ENCODE measurements at places on chromosomes 3 and 15.

DNA sequence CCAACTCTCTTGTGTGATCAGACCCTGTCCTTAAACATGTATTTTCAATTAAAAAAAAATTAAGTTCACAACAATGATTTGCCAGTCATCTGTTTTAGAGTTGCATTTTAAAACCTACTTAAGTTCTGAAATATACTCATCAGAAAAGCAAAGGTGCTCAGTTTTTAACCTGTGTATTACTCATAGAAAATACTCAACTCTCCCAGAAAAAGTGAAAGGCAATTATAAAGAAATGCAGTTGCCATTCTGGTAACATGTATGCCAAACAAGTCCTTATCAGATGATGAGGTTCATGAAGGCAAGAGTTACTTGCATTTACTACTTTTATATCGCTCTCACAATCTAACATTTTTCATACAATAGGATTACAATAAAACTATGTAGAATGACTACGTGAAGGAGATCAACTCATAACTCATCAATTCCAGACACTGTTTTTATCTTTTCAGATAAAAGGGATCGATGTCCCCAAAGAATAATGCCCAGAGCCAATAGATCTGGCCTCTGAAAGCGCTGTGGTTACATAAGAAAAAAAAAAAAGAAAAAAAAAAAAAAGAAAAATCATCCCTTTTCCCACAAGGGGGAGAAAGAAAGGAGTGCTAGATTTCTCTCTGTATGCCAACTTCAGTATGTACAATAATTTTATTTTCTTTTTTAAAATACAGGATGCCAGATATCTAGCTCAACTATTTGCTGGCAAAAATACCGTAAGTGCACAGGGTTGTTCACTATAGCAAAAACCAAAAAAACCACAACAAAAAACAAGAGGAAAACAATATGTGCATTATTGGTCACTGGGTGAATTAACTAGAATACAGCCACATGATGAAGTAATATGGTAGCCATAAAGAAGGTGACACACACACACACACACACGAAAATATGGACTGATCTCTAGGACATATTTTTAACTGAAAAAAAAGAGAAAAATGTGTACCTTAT lies 137.4 kb downstream of the NR1I2 start:
- DNase-seq: no peak

DNA sequence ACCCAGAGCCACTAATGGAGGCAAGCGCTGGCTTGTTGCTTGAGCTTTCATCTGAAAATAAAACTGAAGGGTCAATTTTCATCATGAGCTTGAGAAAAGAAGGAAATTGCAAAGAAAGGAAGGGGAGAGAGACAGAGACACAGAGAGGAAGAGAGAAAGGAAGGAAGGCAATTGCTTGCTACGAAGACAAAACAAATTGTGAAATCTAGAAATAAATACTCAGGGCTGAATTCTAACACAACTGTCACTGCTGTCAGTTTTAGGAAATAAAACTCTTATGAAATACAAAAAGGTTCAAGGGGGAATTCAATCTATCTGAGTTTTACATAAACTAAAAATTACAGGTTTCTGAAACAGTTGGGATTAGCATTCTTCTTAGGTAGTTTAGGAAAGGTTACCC lies 36.7 kb downstream of the FOXP1 start:
- DNase-seq: no peak

DNA sequence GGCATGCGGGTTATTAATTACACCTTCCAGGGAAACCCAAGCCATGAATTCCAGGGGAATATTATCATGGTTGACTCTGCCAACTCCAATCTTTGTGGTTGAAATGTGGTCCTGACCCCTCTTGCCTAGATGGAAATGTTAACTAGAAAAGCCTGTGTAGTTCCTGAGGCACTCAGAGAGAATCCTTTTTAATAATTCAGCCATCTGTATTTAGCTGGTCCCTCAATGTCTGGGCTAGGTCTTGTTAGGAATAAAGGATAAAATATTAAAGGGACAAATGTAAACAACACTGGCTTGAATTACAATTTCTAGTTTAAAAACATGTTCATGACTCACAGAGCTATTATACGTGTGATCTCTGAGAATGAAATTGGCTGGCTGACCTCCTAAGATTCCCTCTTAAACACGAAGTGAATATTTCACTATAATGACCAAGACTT lies 435.2 kb upstream of the SUCLG2 start:
- no peak for DNase-seq

GRCh38 chr3:140068494-140069017 lies 133.6 kb downstream of the CLSTN2 start:
- DNase-seq: no peak

DNA sequence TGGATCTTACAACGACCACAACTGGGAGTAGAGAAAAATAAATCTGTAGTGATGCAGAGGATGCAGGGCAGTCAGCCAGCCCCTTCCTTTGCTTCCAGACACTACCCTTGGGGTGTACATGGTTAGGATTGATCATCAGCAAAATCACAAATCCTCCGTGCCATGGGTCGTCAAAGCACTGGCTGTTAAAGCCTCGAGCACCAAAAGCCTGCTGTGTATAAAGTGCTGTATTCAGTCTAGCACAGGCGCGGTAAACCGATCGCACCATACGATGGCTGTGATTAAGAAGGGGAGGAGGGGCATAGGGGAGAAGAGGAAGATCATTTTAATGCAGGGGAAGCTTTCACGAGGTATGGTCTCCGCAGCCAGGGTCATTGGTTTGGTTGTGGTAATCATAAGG lies 305.2 kb downstream of the LRTM1 start:
- DNase-seq: no peak

- no peak for DNase-seq
These were observed 230.8 kb upstream of the GPR149 start for GRCh38 chr3:154660811-154661210.

DNA sequence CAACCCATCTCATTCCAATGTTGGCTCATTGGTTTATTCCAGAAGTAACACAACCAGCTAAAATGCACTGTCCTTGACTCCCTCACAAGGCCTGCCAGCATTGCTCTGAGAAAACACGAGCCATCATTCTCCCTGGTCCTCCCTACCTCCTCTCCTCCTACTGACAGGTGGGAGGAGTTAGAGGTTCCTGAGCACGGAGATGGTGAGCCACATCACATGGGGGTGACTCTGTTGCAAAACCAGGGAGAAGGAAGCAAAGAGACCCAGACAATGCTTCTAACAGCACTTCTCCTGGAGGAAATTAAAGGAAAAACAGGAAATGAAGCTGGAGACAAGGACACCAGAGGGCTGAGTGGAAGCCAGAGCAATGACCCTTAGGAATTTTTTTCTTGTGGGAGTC lies 667.4 kb downstream of the NTRK3 start:
- no peak for DNase-seq

- DNase-seq: no peak
These were observed 146.9 kb downstream of the BBX start for GRCh38 chr3:107669669-107670068.

DNA sequence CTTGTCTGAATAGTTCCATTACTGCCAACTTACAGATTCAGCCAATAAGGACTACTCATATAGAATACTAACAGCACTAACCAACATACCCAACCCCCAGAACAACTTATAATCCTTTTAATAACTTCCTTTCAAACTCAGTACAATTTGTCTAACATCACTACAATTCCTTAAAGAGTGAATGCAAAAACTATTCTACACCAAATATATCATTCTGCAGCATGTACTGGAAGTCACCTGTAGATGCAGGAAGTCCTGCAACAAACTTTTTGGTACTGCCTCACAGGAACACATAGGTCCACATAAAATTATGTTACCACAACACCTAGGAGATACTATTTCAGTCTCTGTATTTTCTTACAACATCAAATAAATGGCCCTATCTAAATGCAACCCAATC lies 2.1 kb downstream of the CCNL1 start:
- no peak for DNase-seq

- DNase-seq: no peak
These were observed 13.4 kb downstream of the SEC62 start for GRCh38 chr3:169980055-169980454.

DNA sequence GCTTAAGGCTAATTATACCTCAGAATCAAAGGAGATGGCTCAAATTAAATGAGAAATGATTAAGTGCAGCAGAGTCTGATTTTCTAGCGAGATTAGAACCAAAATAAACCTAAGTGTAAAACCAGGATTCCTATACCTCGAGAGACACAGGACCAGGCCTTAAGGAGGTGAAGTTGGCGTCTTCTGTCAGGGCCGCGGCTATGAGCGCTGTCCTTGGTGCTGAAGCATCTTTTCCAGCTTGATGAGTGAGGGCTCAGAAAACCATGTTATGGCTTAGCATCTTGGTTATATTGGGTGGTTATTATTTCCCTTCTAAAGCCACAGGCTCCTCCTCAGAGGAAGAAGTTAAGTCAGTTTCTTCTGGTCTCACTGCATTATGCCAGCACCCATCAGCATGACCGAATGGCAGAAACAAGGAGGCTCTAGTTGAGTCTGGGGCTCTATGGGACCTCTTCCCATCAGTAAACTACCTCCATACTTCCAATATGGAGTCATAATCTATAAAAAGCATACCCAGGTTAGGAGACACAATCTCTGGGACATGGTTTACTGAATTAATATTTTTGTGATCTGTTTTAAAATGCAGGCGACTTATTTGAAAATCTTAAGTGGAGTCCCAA lies 120.1 kb upstream of the NMNAT3 start:
- no peak for DNase-seq

DNA sequence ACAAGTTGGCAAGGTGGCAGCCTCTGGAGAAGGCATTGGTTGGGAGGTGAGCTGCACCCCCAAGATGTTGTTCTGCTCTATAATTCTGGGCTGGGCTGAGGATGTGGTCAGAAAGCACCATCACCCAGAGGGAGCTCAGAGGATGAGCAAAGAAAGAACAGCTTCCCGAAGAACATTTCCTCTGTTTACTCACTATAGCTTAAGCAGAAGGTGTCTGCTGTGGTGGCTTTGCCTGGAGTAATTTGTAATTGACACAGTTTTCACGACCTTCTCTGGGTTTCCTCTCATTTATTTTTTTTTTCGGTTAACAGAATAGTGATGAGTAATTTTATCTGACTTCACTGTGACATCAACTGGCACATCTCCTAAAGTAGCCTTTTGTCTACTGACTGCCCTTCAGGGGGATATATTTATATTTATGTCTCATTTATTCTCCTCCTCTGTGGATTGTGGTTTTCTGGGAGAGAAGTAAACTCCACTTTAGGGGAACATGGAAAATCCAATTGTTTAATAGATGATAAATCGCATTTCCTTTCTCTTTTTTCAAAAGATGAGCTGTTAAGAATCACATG lies 49.5 kb upstream of the ABHD17C start:
- no peak for DNase-seq

DNA sequence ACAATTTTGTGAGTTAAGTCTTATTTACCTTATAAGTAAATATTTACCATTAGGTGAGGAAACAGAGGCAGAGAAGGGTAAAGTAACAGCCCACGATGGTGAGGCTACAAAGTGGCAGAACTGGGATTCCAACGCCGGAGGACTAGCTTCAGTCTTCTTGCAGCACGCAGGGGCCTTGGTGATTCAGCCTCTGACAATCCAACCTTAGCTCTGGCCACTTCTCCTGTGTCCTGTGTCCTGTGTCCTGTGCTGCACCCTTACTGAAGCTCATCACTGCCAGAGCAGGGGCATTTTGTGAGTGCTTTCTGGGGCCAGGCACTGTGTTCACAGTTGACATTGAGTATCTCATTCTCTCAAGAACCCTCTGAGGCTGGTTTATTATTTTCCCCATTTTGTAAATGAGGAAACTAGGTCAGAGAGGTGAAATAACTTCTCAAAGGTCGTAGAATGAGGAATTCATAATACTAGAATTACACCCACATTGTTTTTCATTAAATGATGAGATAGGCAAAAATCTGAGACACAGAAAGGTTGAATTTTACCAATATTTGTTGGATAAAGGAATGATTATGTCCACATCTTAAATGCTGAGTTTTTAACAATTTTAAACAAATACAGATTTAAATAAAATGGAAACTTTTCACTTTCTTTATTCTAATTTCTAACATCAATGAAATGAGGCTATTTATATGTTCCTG lies 215.9 kb downstream of the BBX start:
- no peak for DNase-seq

GRCh38 chr3:59935025-59935424 lies 885.2 kb upstream of the CFAP20DC start:
- DNase-seq: no peak

GRCh38 chr15:76626611-76627010 lies 278.5 kb downstream of the SCAPER start:
- DNase-seq: no peak

GRCh38 chr15:98611808-98612207 lies 36.5 kb upstream of the IGF1R start:
- no peak for DNase-seq

DNA sequence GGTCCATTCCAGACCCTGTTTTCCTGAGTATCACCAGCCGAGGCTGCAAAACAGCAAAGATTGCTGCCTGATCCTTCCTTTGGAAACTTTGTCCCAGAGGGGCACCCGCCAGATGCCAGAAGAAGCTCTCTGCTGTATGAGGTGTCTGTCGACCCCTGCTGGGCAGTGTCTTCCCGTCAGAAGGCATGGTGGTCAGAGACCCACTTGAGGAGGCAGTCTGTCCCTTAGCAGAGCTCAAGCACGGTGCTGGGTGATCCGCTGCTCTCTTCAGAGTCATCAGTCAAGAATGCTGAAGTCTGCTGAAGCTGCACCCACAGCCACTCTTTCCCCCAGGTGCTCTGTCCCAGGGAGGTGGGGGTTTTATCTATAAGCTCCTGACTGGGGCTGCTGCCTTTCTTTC lies 1121.2 kb downstream of the NSUN3 start:
- no peak for DNase-seq

DNA sequence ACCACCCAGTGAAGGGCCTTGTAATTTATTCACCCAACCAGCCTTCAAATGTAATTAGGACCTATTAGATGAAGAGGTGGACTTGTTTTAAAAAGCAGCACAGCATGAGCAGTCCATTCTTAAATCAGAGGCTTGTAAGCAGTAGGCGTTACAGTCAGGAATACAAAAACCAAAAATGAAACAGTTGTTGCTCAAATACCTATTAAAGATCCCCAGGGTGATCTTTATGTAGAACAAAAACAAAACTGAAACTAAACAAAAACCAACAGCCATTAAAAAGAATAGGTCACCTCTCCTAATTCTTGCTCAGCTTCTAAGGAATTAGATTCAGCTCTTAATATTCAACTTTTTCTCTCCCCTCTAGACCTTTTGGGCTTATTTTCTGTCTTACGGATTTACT lies 104.9 kb upstream of the ST8SIA2 start:
- no peak for DNase-seq

GRCh38 chr3:168123201-168124176 lies 27.8 kb upstream of the GOLIM4 start:
- no peak for DNase-seq

DNA sequence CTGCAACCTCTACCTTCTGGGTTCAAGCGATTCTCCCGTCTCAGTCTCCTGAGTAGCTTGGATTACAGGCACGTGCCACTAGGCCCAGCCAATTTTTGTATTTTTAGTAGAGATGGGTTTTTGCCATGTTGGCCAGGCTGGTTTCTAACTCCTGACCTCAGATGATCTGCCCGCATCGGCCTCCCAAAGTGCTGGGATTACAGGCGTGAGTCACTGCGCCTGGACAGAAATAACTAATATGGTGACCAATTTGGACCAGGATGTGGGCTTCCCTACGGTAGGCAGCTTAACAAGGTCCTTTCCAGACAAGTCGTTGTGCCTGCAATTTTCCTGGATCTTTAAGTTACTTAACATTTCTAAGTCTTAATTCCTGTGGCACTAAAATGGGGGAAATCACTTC lies 14.8 kb downstream of the WDR53 start:
- no peak for DNase-seq

GRCh38 chr3:197713477-197713822 lies 23.3 kb downstream of the RUBCN start:
- DNase-seq: no peak
